Renal cortical epithelial cell (primary cell): ENCODE measurements at places on chromosomes 3 and 15.

DNA sequence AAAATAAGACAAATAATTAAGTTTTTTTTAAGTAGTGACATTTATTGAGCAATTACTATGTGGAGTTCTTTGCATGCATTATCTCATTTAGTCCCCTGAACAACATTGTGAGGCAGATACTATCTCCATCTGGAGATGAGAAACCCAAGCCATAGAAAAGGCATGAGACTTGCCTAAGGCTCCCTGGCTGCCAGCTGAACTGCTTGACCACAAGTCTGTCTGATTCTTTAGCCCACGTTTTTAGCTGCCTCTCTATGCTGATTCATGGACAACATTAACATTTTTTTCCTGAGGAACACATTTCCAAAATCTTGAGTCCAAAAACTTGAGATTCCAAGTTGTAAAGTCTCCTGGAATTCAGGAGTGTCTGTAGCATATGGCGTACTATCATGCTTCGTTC is 263.6 kb upstream of the GOLGA6L4 start:
- no peak for DNase-seq

DNA sequence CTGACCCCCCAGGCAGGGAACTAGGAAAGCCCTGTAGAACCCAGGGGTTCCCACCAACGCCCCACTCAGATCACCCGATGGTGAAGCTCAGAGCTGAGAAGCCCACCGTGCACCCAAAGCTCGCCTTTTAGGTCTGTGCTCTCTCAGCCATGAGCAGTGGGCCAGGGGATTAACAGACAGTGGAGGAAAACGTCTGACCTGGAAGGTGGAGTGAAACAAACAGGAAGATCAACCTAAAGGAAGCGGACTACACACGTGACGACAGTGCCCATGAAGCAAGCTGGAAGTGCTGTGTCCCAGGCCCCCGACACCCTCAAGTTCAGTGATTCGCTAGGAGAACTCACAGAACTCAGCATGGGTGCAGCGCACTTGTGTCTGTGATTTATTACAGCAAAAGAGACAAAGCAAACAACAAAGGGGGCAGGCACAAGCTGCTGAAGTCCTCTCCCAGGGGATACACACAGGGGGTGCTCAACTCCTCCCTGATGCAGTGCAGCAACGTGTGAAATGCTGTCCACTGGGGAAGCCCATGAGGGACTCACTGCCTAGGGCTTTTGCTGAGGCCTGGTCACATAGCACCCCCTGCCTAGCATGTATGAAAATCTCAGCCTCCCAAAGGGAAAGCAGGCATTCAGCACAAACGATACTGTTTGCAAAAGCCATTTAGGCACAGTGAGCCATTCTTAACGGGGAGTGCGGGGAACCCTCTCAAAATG is 43.5 kb downstream of the CFAP92 start:
- DNase-seq: peak; percentile 16

GRCh38 chr3:87898971-87899370 is 159.8 kb downstream of the CGGBP1 start:
- DNase-seq: no peak

GRCh38 chr15:76636059-76636458 is 269.1 kb downstream of the SCAPER start:
- DNase-seq: peak; percentile 6

- DNase-seq: no peak
These were observed 8.7 kb upstream of the PLA2G4F start for GRCh38 chr15:42165106-42165505.

DNA sequence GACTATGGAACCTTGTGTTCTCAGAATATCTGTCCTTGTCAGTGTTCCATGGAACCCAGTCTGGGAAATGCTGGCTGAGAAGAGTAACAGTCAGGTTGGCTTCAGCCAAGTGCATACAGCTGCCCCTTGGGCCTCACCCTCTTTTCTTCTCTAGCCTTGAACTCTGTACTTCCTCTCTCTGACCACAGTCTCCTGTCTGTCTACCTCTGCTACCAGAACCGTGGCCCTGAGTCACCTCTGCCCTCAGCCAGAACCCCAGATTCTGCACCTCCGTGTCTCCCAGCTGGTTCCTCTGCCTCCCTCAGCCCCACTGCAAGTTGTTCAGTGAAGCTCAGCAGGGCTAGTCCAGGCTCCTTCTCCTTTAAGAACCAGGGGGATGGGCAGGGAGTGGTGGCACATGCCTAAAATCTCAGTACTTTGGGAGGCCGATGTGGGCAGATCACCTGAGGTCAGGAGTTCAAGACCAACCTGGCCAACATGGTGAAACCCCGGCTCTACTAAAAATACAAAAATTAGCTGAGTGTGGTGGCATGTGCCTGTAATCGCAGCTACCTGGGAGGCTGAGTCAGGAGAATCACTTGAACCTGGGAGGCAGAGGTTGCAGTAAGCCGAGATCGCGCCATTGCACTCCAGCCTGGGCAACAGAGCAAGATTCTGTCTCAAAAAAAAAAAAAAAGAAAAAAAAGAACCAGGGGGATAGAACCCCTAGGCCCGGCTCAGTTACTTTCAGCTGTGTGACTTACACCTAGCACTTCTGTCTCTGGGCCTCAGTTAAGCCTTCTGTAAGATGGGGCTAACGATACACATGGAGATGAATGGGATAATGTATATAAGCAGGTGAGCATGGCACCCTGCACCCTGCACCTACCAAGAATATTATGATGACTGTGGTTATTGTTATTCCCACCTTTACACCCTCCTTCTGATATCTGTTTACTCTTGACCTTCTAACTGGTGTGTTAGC is 24.3 kb upstream of the TATDN2 start:
- peak; percentile 33 for DNase-seq

GRCh38 chr3:183301937-183302580 is 49.0 kb downstream of the B3GNT5 start:
- no peak for DNase-seq

DNA sequence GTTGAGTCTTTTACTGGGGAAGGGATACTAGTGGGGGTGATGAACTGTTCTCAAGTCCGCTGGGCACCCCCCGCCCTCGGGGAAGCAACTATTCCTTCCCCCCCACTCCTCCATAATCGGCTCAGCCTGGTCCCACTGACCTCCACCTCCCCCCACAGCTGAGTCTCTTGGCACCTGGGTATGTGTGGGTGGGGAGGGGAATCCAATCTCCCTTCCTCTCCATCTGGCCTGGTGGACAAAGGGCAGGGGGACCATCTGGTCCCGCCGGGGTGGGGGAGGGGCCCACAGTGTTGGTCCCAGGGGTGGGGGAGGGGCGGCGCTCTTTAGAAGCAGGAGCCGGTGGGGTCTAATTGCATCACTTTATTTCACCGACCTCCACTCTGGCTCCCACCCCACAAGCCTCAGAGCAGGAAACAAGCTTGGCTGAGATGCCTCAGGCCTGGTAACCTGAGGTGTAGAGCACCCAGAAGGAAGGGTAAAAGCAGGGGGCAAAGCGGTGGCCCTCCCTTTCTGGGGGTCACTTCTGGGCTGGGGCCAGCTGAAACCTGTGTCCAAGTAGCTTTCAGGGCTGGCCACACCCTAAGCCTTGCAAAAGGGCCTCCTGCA is 1.0 kb upstream of the PCBP4 start:
- no peak for DNase-seq

- DNase-seq: no peak
These were observed 466.2 kb upstream of the ADAMTS9 start for GRCh38 chr3:65153850-65154512.

DNA sequence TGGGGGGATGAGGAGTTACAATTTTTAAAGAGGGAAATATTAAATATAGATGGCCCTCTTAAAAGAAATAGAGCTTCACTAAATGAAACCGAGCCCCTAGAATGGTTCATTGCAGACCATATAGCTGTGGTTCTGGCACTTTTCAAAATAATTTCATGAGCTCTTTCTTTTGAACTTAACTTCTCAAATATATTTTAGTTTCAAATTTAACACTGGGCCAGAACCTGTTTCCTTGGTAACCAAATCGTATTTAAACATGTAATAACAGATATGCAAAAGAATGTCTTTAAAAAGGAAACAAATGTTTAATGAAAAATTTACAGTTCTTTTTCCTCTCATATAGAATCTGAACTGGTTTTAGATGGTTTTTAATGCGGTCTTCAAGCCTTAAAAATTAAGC is 20.1 kb downstream of the ZBTB38 start:
- no peak for DNase-seq

- DNase-seq: no peak
These were observed 16.9 kb downstream of the MME start for GRCh38 chr3:155097009-155097349.

DNA sequence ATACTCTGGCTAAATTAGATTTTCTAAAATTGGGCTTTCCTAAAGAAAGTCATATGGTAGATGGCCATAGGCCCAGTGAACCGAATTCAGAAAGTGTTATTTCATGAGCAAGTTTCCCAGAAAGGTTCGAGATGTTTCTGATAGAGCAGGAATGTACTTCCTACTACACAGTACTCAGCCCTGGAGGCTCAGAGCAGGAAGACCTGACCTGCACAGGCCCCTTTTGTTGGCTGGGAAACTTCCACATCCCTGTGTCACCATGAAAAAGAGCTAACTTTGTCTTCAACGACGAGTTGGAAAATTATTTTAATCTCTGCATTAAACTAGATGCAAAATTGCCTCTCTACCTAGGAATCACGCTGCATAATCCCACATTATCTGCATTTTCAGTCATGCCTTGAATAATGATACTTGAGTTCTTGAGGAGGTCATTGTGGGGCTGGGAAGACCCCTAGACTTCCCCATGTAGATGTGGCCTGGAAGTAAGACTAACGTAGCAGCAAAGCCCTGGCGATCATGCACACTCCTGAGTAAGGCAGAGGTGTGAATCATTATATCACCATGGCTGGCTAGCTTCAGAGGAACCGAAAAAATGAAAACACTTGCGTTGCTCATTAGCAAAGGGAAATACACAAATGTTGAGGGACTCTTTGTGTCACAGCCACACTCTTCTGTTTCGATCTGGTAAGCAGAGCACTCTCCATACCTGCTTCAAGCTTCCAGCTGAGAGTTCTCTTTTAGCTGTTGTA is 47.1 kb downstream of the CMTM7 start:
- peak; percentile 33 for DNase-seq

DNA sequence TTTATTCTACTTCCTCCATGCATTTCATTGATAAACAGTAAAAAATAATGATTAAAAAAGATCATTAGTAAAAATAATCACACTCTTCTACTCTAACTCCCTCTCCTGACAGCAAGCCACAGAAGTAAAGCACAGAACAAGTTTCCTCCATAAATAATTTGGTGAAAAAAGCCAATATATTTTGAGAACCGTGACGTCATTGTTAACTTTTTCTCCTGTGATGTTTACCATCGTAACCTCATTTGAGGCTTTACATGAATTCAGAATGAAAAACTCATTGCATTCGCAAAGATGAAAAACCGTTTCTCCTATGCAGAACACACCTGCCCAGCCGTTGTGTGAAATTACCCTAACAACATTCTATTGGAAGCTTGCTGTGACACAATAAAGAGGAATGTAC is 120.7 kb downstream of the NSUN3 start:
- no peak for DNase-seq

GRCh38 chr15:96171853-96172296 is 158.6 kb upstream of the NR2F2 start:
- peak; percentile 86 for DNase-seq

DNA sequence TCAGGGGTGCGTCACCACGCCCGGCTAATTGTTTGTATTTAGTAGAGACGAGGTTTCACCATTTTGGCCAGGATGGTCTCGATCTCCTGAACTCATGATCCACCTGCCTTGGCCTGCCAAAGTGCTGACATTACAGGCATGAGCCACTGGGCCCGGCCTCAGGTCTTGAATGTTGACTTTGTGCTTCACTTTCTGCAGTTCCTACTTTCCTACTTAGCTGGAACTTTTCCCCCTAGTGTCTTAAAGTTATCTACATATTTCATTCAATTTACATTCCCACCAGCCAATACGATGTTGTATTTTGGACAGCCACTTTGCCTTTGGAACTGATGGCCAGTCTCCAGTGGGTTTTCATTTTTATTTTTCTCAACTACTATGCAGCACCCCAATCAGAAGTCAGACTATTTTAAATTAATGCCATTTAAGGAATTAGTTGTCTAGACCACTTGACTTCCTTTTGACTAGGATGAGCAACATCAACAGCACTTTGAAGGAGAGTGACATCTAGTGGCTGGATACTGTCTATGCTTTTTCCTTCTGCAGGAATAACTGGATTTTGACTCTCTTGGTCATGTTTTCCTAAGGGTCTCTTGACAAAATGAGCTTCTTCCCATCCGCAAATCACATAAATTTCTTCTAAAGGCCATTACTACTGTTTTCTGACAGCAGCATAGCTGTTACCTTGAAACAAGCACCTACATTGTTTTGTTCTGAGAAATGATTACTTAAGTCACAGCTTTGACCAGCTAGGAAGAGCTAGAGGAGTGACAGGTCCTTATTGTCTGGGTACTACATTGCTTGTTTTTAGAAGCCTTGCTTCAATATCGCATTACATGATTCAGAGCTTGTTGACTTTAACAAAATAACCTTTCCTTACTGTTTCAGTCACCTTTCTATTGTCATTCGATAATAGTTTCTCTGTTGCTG is 140.2 kb downstream of the ITPR1 start:
- peak; percentile 74 for DNase-seq

DNA sequence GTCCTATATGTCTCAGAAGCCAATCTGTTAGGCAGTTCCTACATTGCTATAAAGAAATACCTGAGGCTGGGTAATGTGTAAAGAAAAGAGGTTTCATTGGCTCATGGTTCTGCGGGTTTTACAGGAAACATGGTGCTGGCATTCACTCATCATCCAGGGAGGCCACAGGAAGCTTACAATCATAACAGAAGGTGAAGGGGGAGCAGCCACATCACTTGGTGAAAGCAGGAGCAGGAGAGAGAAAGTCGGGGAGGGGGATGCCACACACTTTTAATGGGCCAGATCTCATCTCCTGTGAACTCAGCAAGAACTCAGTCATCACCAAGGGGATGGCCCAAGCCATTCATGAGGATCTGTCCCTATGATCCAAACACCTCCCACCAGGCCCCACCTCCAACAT is 9.1 kb downstream of the SLC49A4 start:
- no peak for DNase-seq

- DNase-seq: no peak
These were observed 12.7 kb downstream of the OXTR start for GRCh38 chr3:8756671-8757070.

- no peak for DNase-seq
These were observed 33.9 kb downstream of the FSD2 start for GRCh38 chr15:82771789-82772607.

DNA sequence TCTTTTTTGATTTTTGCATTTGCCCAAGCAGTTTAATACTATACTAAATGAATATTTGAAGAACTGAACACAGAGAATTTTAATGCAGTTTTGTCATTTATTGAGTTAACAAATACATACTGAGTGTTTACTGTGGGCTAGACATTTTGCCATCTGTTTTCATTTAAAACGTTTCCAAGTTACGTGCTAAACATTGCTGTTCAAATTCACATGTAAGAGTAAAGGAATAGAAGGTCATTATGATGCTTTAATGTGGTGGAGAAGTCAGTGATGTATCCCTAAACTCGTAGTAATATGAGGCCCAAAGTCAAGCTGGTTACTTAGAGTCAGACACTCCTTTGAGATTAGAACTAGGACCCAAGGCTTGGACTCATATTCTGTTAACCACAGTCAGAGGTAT is 49.4 kb downstream of the CRYBG3 start:
- no peak for DNase-seq

DNA sequence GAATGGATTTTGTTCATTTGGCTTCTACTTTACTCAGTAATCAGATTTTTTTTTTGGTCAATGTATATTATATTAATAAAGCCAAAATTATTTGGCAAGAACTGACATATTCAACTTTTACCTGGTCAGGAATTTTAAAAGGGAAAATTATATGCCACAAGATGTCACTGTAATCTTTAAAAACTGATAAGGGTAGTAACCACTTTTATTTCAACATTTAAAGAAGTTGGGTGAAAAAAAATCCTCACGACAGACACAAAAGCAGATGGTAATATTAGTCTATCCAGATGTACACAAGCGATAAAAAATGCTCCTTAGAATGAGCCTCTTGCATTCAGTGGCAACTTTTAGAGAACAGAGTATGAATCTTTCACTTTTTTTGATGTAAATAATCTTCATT is 101.9 kb downstream of the SERPINI1 start:
- peak; percentile 3 for DNase-seq
